Vagina (tissue), 2 donors: ENCODE measurements at places on chromosomes 11 and 22.
A peak's percentile ranks its signal among the peaks of the same experiment; 100 is the strongest.

DNA sequence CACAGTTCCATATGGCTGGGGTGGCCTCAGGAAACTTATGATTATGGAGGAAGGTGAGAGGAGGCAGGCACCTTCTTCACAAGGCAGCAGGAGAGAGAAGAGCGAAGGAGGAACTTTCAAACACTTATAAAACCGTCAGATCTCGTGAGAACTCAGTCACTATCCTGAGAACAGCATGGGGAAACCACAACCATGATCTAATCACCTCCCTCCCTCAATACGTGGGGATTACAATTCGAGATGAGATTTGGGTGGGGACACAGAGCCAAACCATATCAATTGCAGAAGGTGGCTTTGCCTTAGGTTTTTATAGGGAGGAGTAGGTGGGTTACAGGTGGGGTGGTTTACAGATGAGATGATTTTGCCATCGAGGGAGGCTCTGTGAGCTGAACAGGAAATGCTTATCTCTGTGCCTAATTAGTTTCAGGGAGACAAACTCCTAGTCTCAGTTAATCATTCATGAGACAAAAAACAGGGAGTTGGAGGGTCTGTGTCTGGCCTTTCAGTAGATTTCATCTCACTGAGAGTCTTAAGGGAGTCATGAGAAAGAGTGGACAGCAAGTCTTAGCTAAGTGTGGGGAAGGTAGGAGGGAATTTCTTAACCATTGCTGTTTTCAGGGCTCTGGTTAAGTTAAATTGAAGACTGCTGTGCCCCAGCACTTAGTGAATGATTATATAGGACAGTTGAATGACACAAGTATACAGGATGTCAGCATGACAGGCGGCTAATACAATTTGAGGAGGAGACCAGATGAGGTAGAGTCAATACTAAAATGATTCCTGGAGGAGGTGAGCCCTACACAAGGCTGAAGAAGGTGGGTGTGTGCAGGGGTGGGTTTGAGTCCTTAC, 47.7 kb downstream of the CWC15 start:
- DNase-seq: no peak

DNA sequence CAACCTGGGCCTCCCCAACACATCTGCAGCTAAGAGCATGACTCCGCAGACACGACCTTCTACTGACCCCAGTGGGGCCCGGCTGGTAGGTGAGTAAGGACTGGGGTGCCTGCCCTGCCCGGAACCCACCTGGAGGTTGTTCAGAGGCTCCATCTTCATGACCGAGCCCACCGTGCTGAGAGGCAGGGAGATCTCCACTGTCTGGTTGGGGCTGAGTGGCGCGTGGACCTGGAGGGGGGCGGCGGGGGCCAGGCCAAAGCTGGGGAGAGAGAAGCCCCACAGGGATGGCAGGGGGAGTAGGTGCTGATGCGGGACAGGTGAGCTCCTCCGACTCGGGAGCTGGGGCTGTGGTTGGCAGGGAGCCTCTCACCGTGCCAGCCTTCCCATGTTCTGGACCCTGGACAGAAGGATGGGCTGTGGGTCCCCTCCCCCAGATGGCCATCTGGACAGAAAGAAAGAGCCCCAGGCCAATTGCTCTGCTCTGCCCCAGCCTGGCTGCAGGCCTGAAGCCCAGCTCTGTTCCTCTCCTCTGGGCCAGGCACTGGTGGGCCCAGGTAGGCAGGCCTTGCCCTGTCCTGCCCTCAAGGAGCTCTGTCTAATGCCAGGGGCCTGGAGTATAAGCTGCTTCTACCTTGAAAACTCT, 16.3 kb upstream of the RASL10A start:
- no peak for DNase-seq

DNA sequence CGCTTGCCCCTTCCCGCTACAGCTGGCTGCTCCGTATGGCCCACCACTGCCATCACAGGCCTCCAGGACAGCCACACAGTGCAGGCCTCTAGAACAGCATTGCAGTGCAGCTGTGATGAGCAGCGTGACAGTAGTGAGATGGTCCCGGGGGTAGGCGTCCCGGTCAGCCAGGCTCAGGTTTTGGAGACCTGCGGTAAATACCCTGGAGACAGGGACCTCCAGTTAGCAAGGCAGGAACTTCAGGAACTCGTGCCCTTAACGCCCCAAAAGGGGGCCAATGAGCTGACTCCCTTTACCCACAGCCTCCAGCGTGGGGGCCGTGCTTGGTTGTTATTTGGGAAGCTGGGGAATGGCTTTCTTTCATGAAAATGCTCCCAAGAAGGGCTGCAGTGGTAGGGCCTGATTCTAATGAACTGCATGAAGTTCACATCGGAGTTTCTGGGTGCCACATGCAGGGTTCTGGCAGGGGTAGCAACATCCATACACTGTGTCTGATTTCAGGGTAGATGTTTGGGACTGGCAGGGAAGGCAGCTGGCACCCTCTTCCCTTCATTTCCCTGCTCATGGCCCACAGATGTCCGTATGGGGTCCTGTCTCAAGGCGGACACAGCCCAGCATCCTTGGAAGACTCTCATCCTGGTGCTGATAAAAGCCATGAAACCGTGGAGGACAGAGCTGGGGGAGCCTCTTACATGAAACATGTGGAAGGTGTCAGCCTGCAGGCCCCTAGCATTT, 440.5 kb downstream of the TBC1D22A start:
- DNase-seq: peak; percentile 84

GRCh38 chr11:128201009-128201408, 386.3 kb downstream of the ETS1 start:
- DNase-seq: no peak

DNA sequence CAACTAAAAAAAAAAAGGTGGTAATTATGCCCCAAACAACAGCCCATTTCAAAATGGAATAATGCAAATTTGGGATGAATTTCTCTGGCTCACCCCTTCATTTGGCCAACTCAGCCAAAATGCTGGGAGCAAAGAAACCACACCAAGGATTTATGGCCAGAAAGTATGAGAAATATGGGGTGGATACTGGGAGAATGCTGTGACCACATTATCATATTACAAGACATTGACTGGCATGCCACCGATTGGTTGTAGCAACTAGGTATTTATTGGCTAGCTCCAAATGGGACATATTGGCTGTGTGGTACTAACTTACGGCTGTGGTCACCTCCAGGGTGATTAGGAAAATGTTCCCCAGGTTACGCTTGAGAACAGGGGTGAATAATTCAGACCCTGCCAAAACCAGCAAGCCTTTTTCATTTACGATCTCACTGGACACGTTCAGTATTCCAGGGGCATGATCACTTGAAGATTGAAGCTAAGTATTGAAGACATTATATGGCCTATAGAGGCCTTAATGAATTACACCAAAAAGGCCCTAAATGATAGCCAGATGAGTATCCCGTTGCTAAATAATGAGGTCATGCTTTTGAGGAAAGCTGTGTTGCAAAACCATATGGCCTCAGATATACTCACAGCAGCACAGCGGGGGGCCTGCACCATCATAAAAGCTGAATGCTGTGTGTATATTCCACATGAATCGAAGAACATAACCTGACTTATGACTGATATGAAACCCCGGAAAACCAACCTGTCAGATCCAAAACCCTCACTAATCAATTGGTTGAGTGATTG, 3.8 kb upstream of the FDX1 start:
- no peak for DNase-seq

DNA sequence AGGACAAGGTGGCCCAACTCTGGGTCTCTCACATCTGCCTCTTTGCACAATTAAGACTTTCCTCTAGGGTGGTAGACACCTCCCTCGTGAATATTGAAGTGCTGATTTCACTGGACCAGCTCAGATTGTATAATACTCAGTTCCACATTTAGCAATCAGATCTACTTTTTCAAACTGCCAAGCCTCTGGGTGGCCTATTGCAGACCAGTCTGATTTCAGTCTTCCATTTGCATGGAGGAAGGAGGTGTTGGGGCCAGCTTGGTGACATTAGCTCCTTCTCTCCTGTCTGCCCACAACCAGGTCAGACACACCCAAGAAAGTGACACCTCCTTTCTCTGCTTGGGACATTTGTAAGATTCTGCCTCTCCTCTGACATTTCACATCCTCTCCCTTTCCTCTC, 78.2 kb downstream of the PPFIBP2 start:
- DNase-seq: no peak

- no peak for DNase-seq
Measured at GRCh38 chr22:31977939-31978338, 33.6 kb downstream of the YWHAH start.

- no peak for DNase-seq
Measured at GRCh38 chr11:121539000-121539399, 86.2 kb upstream of the SORL1-AS1 start.

GRCh38 chr22:47067321-47067890, 305.0 kb downstream of the TBC1D22A start:
- no peak for DNase-seq

GRCh38 chr11:20634044-20634443, 34.6 kb downstream of the SLC6A5 start:
- no peak for DNase-seq

DNA sequence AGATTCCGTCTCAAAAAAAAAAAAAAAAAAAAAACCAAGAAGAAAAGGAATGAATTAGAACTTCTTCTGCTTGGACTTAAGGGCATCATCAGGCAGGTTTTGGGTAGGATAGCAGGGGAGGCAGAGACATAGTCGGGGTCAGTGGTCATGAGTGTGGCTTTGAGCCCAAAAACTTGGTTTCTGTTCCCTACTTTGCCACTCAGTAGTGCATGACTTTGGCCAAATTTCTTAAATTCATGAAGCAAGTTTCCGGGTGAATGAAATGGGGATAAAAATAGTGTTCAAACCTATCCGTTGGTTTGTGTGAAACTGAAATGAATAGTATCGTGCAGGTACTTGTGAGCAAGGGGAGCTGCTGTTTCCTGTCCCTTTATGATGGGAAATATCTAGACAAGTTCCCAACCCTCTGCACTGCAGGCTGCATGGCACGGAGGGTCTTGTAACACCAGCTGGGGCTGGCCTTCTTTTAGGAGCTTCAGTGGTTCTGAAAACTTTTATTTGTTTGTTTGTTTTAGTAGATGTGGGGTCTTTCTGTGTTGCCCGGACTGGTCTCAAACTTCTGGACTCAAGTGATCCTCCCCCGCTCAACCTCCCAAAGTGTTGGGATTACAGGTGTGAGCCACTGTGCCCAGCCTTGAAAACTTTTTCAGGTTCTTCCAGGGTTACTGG, 18.4 kb downstream of the NEAT1 start:
- DNase-seq: no peak

- no peak for DNase-seq
Measured at GRCh38 chr22:24827296-24827695, 21.3 kb downstream of the SGSM1 start.

DNA sequence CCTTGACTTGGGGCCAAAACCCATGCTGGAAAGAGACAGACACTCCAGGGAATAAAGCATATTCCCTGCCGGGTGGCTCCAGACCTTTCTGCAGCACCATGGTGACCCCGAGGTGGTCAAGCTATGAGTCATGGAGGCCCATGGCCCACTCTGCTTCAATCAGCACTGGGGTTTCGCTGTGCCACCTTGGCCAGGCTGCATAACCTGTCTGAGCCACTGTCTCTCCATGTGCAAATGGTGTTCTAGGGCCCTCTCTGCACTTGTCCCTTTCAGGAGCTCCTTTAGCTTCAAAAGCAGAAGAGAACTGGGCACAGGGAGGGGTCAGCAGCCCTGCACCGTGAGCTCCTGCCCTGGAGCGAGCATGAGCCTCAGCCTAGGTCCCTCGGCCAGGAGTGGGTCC, 410.1 kb downstream of the SHANK2 start:
- DNase-seq: no peak

- DNase-seq: no peak
Measured at GRCh38 chr11:8105133-8105532, 24.1 kb downstream of the TUB start.

DNA sequence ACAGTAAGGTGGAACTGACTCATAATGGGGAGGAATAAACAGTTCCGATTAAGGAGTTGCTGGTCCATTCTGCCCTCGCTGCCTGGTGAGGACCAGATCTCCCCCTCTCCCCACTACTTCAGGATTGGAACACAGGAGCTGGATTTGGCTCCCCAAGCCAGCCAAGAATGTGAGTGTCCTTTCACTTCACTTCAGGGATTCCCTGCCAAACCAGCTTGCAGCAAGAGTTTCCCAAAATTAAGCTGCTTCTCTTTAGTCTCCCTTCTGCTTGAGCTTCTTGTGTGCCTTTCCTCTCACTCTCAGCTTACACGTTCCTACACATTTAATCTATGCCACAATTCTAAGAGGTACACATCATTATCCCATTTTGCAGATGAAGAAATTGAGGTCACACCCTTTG, 234.1 kb downstream of the BUD13 start:
- peak; percentile 19 for DNase-seq

- no peak for DNase-seq
Measured at GRCh38 chr22:37940698-37941376, 12.6 kb downstream of the C22orf23 start.

DNA sequence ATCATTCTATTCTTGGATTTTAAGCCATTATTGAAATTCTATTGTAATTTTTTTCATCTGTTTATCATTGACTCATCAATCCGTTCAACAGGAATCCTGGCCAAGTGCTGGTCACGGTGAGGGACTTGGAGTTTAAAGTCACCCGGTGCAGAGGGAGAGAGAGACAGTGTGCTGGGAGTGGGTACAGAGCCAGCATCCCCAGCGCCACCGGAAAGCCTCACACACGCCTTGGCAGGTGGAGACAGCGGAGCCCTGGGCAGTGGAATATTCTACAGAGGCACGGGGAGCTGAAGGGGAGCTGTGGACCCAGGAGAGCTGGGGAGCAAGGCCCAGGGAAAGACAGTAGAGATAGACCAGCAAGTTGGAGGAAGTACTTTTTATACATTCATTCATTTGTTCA, 787.6 kb downstream of the BRD1 start:
- DNase-seq: no peak

- no peak for DNase-seq
Measured at GRCh38 chr11:95571718-95572260, 217.8 kb downstream of the FAM76B start.

- DNase-seq: no peak
Measured at GRCh38 chr11:13000721-13001120, 8.4 kb upstream of the RASSF10 start.

- peak; percentile 96 for DNase-seq
Measured at GRCh38 chr22:28772633-28773460, at the start of gene CCDC117. Gene CCDC117, plus strand, starts transcription at chr22:28772695. Its CDS starts 155 bp downstream, at chr22:28772850.

GRCh38 chr11:117229411-117229810, 2.5 kb downstream of the PCSK7 start:
- DNase-seq: no peak

GRCh38 chr11:120599816-120600420, 88.4 kb downstream of the GRIK4 start:
- no peak for DNase-seq

GRCh38 chr11:102716527-102716926, 8.2 kb downstream of the MMP8 start:
- DNase-seq: no peak

DNA sequence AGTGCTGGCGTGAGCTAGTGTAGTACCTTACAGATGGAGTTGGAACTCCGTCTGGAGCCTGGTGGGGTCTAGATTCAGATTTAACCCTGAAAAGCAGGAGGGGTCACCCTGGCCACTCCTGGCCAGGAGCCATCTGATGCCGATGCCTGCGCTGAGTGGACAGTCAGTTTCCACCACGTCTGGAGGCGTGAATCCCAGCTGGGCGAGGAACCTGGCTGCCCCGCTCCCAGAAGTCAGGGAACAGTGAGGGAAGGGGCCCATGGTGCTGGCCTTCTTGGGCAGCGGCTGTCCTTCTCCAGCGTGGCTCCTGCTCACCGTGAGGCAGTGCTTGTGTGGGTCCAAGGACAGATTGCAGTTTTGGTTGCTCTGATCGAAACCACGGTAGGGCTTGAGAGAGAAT, 76.3 kb downstream of the PARVB start:
- DNase-seq: no peak

- no peak for DNase-seq
Measured at GRCh38 chr11:13720940-13721339, 52.5 kb downstream of the FAR1 start.
